Gastrocnemius medialis (tissue), 4 donors: ENCODE measurements at places on chromosomes 5 and 9. TPM values are rescaled to one million over a fixed set of nuclear protein-coding genes. Genes with fewer than 3 reads are reported as not detected.

GPX8 gene
- 4.0 TPM for total RNA-seq

NIM1K gene
- 0.41 TPM for total RNA-seq

RC3H2 gene
- total RNA-seq: 45.2 TPM

CRHBP gene
- total RNA-seq: 0.61 TPM

FAM78A gene
- total RNA-seq: 6.4 TPM

MORN5 gene
- total RNA-seq: not detected

RNF180 gene
- 14.3 TPM for total RNA-seq

DNA sequence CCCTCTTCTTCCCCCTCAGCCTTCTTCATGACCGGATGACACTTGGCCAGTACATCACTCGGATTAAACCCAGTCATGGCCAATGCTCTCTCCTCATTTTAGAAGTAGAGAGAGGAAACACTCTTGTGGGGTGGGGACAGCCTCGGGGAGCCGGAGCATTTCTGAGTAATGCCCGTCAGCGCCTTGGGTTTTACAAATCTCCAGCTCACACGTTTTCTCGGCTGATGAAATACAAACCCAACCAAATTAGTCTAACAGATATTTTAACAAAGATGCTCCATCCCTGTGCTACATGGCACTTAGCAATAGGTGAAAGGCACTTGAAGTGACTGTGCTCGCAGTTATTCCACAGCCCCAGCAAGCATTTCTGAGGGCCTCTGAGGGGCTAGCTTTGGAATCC lies 51.7 kb downstream of the ZNF366 start:
- DNase-seq: no peak

- no peak for DNase-seq
Observed at GRCh38 chr9:119675951-119676350, 306.7 kb upstream of the BRINP1 start.

- DNase-seq: no peak
Observed at GRCh38 chr5:155727512-155728145, 599.3 kb upstream of the SGCD start.

GRCh38 chr5:60961685-60962084 lies 16.7 kb downstream of the NDUFAF2 start:
- no peak for DNase-seq

- no peak for DNase-seq
Observed at GRCh38 chr5:121890297-121890858, 38.7 kb downstream of the FTMT start.
